ENCODE measurements at places on chromosomes 6 and 20.

- DNase-seq: no peak
These were observed 39.8 kb downstream of the SLC22A2 start for GRCh38 chr6:160218810-160219209.

DNA sequence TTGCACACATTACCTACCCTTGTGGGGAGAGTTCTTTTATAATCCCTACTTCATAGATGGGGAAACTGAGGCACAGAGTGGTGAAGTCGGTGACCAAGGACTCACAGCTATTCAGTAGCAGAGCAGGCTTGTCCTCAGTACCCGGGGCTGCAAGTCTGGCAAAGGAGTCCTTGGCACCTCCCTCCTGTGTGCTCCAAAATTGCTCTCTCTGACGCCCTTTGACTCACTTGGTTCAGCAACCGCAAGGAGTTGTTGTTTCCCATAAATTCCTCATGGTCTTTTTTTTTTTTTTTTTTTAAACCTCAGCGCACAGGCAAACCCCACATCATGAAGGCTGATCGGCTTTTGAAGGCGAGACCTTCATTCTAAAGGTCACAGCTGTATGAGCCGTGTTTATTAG lies 143.2 kb downstream of the CEBPB start:
- peak; percentile 42 for DNase-seq

DNA sequence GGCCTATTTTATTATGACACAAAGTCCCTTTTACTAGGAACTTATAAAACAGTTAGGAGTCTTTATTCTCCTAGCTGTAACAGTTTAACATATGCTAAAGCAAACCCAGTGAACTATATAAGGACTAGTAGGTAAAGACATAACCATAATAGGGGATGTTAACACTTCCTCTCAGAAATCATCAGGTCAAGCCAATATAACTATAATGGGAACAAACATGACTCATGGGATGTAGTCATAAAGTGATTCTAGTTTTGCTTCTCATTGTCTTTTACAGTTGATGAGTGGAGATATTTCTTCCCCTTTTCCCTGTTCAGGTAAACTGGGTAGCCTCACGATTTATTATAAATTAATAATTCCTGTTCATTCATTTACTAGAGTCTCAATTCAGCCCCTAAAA lies 9.7 kb downstream of the PTCHD4 start:
- DNase-seq: peak; percentile 10

DNA sequence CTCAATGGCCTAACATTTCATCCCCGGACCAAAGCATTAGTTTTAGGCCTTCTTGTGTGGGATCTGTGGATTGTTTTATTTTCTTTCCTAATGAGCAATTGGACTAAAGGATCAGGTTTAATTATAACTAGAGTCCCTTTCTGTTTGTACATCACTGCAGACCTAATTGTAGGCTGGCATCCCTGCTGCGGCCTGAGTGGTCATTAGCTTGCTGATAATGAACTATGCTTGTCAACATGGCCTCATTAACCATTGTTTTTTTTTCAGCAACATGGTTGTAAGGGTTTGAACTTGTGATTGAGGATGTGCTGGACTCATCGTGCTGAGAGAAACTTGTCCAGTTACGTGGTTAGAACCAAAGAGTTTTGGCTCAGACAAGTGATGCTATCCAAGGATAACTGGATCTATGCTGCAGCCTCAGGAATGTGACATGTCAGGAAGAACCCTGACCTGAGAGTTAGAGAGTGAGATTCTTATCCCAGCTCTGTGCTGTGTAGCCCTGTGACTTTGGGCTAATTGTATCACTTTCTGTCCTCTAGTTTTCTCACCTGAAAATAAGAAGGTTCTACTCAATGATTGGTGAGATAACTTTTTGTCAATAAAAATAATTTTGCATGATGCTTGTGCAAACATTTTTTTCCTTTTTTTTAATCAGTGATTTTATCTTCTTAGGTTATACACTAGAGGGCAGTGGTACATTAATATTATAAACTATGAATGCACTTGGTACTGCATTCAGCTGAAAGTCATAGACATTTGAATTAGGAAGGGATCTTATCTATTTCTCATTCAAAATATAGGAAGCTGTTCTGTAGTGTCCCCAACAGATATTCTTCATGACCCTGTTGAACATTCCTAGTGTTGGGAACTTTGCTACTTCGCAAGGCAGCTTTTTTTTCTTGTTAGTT lies 140.9 kb downstream of the RNF144B start:
- peak; percentile 16 for DNase-seq

- DNase-seq: peak; percentile 9
These were observed 21.6 kb upstream of the BCAS1 start for GRCh38 chr20:54092021-54092420.

DNA sequence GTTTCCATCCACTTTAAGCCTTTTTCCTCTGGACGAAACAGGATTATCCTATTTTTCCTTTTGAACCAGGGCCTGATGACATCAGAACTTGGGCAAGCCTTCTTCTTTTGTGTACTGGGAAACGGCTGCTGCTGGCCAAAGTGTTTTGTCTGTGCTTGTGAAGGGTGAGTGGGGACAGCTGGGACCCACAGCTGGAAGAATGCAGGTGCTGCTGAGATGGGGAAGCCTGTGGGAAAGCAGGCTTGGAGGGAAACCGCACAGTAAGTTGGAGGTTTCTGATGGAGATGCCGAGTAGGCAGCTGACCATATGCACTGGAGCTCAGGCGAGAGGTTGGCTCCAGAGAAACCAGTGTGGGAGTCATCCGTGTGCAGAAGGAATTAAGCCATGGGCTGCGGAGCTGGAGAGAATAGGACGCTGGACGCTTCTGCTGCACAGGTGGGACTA lies 8.5 kb upstream of the PSMG4 start:
- no peak for DNase-seq

DNA sequence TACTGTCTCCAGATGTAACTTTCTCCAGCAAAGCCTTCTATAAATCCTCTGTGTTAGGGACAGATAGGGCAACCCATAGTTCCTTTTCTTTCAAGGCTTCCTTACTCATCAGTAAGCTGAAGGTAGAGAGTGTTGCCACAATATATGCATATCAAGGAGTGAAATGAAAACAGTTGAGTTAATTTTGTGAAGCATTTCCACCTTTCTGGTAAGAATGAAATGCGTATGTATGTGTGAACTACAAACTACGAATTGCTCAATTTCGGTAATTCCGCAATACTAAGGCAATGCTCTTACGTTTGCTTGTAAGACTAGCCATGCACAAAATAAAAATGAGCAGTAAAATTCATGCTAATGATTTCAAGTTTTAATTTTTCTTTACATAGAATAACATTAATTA lies 61.2 kb upstream of the HBS1L start:
- DNase-seq: no peak

DNA sequence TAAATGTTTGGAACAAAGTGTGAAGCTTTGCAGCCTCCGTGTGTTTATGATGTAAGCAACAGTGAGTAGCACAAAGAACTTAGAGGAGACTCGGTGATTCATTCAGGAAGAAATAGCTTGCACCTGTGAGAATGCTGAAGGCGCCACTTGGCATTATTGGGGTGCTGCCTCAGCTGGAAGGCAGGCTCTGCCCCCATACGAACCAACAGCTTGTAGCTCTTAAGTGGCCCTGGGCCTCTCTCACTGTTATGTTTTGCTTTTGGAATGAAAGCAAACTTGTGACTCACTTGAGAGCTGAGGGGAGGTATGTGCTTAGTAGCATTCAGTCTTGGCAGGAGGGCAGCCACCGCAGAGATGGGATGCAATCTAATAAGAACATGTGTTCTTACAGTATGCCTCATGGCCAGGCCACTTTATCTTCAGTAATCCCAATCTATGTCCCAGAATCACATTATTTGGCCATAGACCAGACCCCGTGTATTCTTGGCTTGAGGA lies 310.7 kb downstream of the EYA4 start:
- peak; percentile 95 for DNase-seq

GRCh38 chr20:56359212-56360132 lies 698 bp downstream of the FAM210B start:
- DNase-seq: peak; percentile 76

DNA sequence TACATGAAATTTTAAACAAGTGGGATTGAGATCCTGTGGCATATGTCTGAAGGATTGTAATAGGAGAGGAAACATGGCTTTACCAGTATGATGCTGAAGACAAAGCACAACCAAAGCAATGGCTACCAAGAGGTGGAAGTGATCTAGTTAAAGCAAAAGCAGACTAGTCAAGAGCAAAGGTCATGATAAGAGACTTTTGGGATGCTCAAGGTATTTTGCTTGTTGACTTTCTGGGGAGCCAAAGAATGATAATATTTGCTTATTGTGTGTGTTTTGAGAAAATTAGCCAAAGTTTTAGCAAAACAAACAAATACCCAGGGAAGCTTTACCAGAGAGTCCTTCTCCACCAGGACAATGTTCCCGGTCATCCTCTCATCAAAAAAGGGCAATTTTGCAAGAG lies 20.3 kb downstream of the SLC16A10 start:
- no peak for DNase-seq

GRCh38 chr6:143328876-143329275 lies 121.6 kb downstream of the ADAT2 start:
- peak; percentile 60 for DNase-seq

DNA sequence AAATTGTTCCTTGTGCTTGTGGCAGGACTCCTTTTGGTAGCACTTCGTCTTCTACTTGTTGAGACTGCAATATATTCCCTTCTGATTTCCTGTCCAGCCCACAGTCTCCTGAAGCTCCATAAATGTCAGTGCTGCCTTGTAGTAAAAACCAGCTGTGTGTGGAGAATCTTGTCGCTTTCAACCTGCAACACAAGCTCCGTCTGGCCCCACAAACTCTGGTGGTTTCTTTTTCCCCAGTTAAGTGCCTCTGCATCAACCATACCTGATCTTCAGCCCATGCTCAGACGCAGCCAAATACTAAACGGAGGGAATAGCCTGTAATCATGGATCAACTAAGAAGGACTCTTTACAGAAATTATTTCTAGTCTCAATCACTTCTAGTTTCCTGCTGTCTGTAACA lies 1133.3 kb upstream of the ADGRB3 start:
- DNase-seq: no peak

DNA sequence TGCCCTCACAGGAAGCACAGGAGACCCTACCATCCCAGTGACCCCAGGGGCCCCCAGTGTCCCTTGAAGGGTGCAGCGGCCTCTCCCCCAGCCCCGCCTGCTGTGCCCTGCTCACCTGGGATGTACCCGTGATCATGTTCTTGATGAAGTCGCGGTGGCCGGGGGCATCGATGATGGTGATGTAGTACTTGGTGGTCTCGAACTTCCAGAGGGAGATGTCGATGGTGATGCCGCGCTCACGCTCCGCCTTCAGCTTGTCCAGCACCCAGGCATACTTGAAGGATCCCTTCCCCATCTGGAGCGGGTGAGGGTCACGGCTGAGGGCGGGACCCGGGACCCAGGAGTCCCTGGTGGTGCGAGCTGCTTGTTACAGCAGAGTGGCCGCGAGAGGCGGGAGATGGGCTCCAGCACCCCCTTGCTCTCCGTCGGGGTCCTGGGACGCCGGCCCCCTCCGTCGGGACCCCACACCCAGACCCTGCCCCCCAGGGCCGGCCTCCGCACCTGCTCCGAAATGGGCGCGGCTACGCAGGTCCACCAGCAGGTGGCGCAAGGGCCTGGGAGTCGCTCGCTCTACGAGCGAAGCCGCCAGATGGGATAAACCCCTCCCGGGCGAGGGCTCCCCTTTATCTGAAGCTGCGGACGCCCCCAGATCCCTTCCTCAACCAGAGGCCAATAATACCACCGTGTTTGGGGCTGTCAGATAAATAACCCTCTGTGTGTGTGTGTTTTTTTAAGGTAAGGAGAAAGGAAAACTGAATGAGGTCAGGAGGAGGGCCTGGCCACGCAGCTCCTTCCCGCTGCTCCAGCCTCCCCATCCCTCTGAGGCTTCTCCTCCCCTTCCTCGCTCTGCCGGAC lies 2.9 kb downstream of the EEF1A2 start:
- DNase-seq: peak; percentile 59

DNA sequence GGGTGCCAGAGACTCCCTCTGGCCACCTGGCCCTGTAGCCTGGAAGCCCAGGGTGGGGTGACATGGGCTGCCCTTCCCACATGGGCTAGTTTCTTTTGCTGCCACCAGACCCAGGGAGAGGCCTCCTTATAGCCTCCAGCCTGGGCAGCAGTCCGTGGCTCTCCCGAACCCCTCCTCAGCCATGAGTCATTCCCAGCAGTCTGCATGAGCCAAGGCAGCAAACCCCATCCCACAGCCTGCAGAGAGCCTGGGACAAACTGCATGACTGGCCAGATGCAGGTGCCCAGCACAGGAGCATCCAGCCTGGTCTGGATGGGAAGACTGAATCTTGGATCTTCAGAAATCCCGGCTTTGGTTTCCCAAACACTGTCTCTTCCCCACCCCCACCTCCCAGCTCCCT lies 75.7 kb downstream of the MRPL14 start:
- DNase-seq: peak; percentile 90

DNA sequence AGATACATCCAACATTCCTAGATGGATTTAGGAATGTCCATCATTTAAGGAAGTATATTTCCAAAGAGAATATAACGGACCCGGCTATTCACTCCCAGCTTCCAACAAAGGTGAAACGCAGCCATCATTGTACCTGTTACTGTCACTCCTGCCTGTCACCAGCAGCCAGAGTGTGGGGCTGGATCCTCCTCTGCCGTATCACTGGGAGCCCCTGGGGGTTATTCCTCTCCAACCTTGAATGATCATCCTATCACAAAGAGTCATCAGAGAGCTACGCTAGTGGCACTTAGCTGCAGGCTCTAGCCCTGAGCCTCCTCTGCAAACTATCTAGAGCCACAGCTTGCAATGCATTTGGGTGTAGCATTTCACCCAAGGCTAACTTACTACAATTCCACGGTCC lies 73.6 kb upstream of the NHSL1 start:
- DNase-seq: no peak

GRCh38 chr20:11891776-11892545 lies 25.7 kb upstream of the BTBD3 start:
- peak; percentile 79 for DNase-seq

GRCh38 chr6:19303383-19303782 lies 533.8 kb upstream of the ID4 start:
- no peak for DNase-seq

DNA sequence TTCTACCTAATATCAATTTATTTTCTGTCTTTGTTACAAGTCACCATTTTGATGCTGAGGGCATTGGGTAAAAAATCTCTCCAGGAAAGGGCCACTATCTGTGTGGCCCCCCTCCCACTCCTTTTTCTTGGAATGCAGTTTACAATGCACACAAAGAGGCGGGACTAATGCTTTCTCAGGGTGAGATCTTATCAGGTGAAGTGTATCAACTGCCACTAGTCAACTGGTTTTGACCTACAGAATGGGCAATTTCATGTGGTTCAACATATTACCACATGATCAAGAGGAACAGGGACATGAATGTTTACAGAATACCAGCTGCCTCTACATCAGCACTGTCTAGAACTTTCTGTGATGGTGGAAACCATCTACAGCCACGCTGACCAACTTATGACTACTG lies 3.7 kb downstream of the RRBP1 start:
- no peak for DNase-seq

DNA sequence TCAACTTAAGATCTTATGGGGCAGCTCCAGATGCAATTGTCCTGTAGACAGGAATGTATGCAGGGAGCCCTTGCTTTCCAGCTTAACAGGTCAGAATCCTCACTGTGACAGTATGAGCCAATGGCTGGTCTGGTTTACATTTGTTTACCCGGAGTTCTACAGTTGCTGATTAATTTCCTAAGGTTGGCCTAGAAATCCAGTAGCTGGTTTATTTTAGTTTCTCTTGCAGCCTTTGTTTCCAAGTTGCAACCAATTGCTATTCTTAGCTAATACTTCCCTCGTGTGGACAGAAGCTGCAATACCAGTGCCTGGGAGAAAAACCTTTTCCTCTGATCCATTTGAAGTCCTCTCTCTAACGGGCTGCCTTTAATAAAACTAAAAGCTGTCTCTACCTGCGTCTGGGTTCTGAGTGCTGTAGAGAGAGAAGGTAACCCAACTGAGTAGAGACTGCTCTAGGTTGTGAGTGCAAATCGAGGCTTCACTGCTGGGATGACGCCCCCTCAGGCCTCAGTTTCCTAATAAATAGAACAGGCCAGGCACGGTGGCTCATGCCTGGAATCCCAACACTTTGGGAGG lies 45.9 kb downstream of the ZNF217 start:
- peak; percentile 69 for DNase-seq

Data from EH (cell line).